ENCODE measurements at places on chromosomes 1 and 21. TPM values are rescaled to one million over a fixed set of nuclear protein-coding genes. Genes with fewer than 3 reads are reported as not detected.

GRCh38 chr1:162676087-162676486 is 43.8 kb downstream of the DDR2 start:
- peaks cover 31% of the 10 kb centered on the region for H3K36me3 ChIP-seq
- DNase-seq, result no peak
- peaks cover 76% of the 10 kb centered on the region for H3K4me1 ChIP-seq
- no peaks in the 10 kb centered on the region for H3K27me3 ChIP-seq
- H3K27ac ChIP-seq, result peak overlapping the region; percentile 73

GRCh38 chr21:38359090-38359489 is 102.3 kb downstream of the KCNJ15 start:
- no peak for DNase-seq
- peaks cover 11% of the 10 kb centered on the region for H3K4me1 ChIP-seq
- H3K27ac ChIP-seq, result no peak overlapping the region
- H3K4me3 ChIP-seq, result no peak overlapping the region

DNA sequence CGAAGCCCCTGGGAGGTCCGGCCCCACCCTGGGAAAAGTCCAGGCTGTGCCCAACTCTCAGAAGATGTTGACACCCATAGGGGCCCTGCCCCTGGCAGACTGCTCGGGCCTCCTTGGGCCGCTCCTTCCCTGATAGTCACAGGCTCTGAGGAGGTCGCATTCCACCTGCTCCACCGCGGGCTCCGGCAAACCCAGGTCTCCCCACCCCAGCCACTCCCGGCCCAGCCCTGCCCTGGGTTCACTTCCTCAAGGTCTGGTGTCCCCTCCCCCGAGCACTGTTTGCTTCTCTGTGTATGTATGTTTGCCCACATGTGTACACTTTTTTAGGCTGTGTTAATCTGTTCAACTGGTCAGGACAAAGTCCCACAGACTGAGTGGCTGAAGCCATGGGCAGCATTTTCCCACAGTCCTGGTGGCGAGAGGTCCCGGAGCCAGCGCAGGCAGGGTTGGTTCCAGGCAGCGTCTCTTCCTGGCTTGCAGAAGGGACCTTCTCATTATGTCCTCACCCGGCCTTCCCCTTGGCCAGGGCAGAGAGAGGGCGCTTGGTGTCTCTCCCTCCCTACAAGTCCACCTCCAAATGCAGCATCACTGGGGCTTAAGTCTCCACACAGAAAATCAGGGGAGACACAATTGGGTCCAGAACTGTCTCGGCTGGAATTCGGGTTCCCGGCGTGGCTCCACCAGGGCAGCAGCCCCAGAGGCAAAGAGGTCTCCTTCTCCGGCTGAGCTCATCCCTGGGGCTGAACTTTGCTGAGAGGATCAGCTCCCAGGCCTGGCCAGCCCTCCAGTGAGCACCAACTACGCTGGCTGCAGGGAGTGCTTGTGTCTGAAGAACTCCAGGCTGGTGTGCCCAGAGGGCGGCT is 10.5 kb upstream of the PRXL2B start:
- H3K27ac ChIP-seq, result no peak overlapping the region
- peaks cover 21% of the 10 kb centered on the region for H3K27me3 ChIP-seq
- peaks cover 3% of the 10 kb centered on the region for H3K4me1 ChIP-seq
- H3K36me3 ChIP-seq, result no peaks in the 10 kb centered on the region

DNA sequence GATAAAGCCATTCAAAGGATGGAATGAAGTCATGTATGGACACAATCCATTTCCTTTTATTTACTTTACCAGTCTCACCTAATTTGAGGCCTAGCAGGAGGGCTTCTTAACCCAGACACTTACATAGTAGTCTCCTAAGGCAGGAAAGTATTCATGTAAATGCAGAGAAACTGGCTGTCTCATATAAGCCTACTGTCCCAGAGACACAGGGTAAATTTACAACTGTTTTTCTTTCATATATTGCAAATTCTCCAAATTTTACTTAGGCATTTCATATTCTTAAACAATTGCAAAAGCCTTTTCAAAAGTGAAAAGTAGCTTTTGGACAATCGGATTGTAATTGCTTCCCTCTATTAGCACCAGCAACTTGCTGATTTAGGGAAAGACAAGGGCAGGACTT is 29.9 kb downstream of the SPAG17 start:
- no peak for DNase-seq
- H3K36me3 ChIP-seq, result no peaks in the 10 kb centered on the region
- no peaks in the 10 kb centered on the region for H3K27me3 ChIP-seq
- no peak overlapping the region for H3K27ac ChIP-seq
- peaks cover 5% of the 10 kb centered on the region for H3K4me1 ChIP-seq

GRCh38 chr1:62057641-62058290 is 136.9 kb upstream of the L1TD1 start:
- H3K27me3 ChIP-seq, result no peaks in the 10 kb centered on the region
- H3K36me3 ChIP-seq, result no peaks in the 10 kb centered on the region
- peaks cover 14% of the 10 kb centered on the region for H3K4me1 ChIP-seq

DNA sequence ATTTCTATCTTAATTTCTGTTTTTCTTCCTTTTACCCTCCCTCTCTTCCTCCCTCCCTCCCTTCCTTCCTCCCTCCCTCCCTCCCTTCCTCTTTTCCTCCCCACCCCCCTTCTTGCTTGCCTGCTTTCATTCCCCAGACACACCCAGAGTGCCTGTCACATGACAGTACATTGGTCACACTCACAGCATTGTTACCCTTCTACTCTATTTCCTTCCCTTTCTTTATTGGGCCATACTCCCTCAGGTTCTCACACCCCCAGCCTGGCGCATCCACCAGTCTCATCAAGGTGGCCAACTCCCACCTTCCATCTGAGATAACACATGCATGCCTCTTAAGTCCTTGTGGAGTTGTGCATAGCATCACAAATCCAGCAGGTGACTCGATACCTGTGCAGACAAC is 10.9 kb downstream of the TMPRSS3 start:
- H3K4me1 ChIP-seq, result peaks cover 15% of the 10 kb centered on the region
- no peak overlapping the region for H3K4me3 ChIP-seq
- H3K27ac ChIP-seq, result no peak overlapping the region

GRCh38 chr1:62481681-62482080 is 44.8 kb downstream of the USP1 start:
- no peaks in the 10 kb centered on the region for H3K27me3 ChIP-seq
- H3K4me3 ChIP-seq, result no peak overlapping the region
- no peaks in the 10 kb centered on the region for H3K4me1 ChIP-seq

- H3K27ac ChIP-seq, result no peak overlapping the region
- DNase-seq, result no peak
- peaks cover 38% of the 10 kb centered on the region for H3K27me3 ChIP-seq
- H3K4me1 ChIP-seq, result no peaks in the 10 kb centered on the region
- no peaks in the 10 kb centered on the region for H3K36me3 ChIP-seq
These were observed 1.3 kb downstream of the PKP1 start for GRCh38 chr1:201284636-201285035.

DNA sequence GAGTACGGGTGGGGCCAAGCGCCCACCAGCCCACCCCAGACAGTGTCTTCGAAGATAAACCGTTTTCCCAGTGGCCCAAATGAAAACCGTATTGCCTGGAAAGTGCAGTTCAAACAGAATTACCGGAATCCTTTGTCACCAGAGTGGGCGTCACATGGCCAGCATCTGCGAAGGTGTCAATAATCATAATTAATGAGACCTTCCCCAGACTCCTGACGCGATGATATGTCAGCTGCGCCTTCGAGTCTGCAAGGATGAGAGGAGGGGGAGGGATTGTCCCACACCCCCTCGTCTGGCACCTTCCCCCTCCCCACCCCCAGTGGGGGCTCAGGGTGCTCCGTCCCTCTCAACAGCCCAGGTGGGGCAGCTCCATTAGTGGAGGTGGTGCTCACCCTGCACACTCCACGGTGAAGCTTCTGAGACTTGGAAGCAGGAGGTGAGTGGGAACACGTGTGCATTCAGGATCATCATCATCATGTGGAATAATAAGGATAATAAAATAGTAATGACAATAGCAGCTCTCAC is 215.1 kb downstream of the PTPRU start:
- H3K4me3 ChIP-seq, result no peak overlapping the region
- no peaks in the 10 kb centered on the region for H3K36me3 ChIP-seq
- no peaks in the 10 kb centered on the region for H3K4me1 ChIP-seq
- no peaks in the 10 kb centered on the region for H3K27me3 ChIP-seq
- H3K27ac ChIP-seq, result no peak overlapping the region

DNA sequence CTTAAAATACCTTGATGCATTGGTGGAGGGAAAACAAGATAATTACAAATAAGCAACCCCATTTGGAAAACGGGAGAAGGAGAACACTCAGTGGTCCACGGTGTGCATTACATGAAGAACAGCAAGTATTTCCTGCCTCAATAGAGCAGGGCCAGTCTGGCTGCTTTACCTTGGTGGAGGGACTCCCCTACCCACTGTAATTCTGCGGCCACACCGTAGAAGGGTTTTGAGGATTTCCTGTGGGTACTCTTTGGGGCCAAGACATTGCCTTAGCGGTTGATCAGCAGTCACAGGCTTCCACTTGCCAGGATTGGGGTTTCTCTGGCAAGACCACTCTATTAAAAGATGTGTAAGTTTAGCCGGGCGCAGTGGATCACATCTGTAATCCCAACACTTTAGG is 16.3 kb upstream of the TMEM54 start:
- no peaks in the 10 kb centered on the region for H3K27me3 ChIP-seq
- no peak overlapping the region for H3K4me3 ChIP-seq
- no peaks in the 10 kb centered on the region for H3K36me3 ChIP-seq
- peaks cover 9% of the 10 kb centered on the region for H3K4me1 ChIP-seq

DNA sequence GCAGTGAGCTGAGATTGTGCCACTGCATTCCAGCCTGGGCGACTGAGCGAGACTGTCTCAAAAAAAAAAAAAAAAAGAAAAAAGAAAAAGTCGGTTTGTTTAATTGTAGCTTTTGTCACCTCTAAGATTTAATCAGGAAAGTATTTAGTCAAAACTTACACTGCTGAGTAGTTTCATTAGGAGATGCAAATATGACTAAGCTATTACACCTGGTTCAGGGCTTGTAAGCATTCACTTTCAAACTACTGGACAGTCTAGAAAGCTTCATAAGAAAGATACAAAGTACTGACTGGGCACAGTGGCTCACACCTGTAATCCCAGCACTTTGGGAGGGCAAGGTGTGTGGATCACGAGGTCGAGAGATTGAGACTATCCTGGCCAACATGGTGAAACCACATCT is 75.9 kb upstream of the CACYBP start:
- H3K36me3 ChIP-seq, result no peaks in the 10 kb centered on the region
- no peaks in the 10 kb centered on the region for H3K4me1 ChIP-seq
- H3K27ac ChIP-seq, result no peak overlapping the region
- no peak overlapping the region for H3K4me3 ChIP-seq
- H3K27me3 ChIP-seq, result no peaks in the 10 kb centered on the region

- peaks cover 5% of the 10 kb centered on the region for H3K4me1 ChIP-seq
- H3K36me3 ChIP-seq, result peaks cover 8% of the 10 kb centered on the region
- no peak overlapping the region for H3K27ac ChIP-seq
- no peaks in the 10 kb centered on the region for H3K27me3 ChIP-seq
- DNase-seq, result no peak
- H3K4me3 ChIP-seq, result no peak overlapping the region
These were observed 413.7 kb downstream of the DISC1 start for GRCh38 chr1:232040260-232040659.

DNA sequence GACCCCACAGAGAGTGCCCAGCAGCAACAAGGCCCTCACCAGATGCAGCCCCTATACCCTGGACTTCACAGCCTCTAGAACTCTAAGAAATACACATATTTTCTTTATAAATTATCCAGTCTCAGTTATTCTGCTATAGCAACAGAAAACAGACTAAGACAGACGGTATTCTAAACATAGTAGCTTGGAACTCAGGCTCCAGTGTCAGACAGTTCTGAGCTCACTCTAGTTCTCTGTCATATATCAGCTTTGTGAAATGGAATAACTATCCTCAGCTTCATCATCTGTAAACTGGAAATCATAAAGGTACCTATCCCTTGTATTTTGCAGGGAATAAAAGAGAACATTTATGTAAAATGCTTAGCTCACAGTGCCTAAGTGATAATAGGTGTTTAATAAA is 127.4 kb downstream of the GLUL start:
- H3K4me1 ChIP-seq, result peaks cover 6% of the 10 kb centered on the region
- no peak overlapping the region for H3K4me3 ChIP-seq
- H3K36me3 ChIP-seq, result no peaks in the 10 kb centered on the region

DNA sequence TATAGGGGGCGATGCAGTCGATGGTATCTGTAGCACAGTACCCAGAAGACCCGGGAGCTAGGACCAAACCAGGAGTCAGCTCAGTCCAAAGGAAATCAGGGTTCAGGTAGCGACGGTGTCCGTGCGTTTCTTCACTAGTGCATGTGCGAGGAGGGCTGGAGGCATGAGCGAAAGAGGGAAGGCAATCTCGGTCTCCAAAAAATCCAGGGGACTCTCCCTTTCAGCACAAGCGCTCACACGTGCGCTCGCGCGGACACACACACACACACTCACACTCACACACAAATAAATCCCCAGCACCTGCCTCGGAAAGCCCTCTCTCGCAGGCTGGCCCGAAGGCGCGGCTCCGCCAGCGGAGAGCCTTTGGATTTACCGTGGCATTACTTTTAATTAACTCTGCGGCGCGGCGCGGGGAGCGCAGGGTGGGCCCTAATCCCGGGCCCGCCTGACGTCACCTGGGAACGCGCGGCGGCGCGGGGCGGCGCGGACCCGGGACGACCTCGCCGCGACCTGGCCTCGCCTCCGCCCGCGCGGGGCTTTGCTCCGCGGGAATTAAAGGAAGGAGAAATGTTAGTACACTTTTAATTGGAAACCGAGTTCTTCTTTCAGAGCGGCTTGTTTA is 121.2 kb downstream of the LMX1A start:
- no peaks in the 10 kb centered on the region for H3K36me3 ChIP-seq
- DNase-seq, result no peak
- peak overlapping the region; percentile 61 for H3K4me3 ChIP-seq
- peaks cover 44% of the 10 kb centered on the region for H3K27me3 ChIP-seq

DNA sequence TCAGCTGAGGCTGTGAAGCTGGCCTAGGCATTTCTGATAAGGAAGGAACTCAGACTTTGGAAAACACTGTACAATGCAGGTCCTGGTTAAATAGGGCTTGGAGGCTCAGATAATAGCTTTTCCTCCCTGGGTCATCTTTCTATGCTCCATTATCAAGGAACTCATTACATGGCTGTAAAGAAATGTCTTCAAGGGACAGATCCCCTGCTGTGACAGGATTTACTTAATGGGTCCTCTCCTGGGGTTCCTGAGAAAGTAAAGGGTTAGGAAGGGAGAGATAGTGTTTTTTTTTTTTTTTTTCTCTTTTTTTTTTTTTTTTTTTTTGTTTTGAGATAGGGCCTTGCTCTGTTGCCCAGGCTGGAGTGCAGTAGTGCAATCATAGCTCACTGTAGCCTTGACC is 14.1 kb upstream of the SVBP start:
- no peak overlapping the region for H3K27ac ChIP-seq
- no peaks in the 10 kb centered on the region for H3K4me1 ChIP-seq
- H3K4me3 ChIP-seq, result no peak overlapping the region
- peaks cover 8% of the 10 kb centered on the region for H3K36me3 ChIP-seq
- DNase-seq, result no peak

- no peak overlapping the region for H3K4me3 ChIP-seq
- H3K4me1 ChIP-seq, result peaks cover 4% of the 10 kb centered on the region
- no peaks in the 10 kb centered on the region for H3K27me3 ChIP-seq
These were observed 14.3 kb downstream of the PSRC1 start for GRCh38 chr1:109268431-109269211.

- no peaks in the 10 kb centered on the region for H3K27me3 ChIP-seq
- H3K4me1 ChIP-seq, result peaks cover 22% of the 10 kb centered on the region
- peaks cover 1% of the 10 kb centered on the region for H3K36me3 ChIP-seq
- peak overlapping the region; percentile 29 for H3K27ac ChIP-seq
These were observed 11.0 kb downstream of the PRDM15 start for GRCh38 chr21:41868062-41868710.

The LCE3D gene
- not detected for total RNA-seq

The LEFTY1 gene
- 0.24 TPM for total RNA-seq

The OLFM3 gene
- total RNA-seq, result not detected

The FAM78B gene
- 0.51 TPM for total RNA-seq

The HRNR gene
- not detected for total RNA-seq

The HPCA gene
- total RNA-seq, result not detected

The IFI44L gene
- 22.1 TPM for total RNA-seq

The SF3B4 gene
- 71.9 TPM for total RNA-seq

The MORC3 gene
- 27.8 TPM for total RNA-seq

The ERICH3 gene
- total RNA-seq, result not detected

The CD84 gene
- total RNA-seq, result not detected

The FCGR2B gene
- total RNA-seq, result not detected
